ENCODE measurements at places on chromosomes 1 and 21. TPM values are rescaled to one million over a fixed set of nuclear protein-coding genes. Genes with fewer than 3 reads are reported as not detected.

ATP1A2 gene
- 124 TPM for total RNA-seq

RHOU gene
- 45.1 TPM for total RNA-seq

CLDN8 gene
- 61.9 TPM for total RNA-seq

VAMP3 gene
- total RNA-seq = 91.6 TPM

MYOG gene
- not detected for total RNA-seq

ALG14 gene
- total RNA-seq = 16.8 TPM

SLC45A3 gene
- 18.8 TPM for total RNA-seq

SLFNL1 gene
- total RNA-seq = 0.29 TPM

GPATCH4 gene
- total RNA-seq = 21.5 TPM

STIL gene
- 9.6 TPM for total RNA-seq

TFF2 gene
- total RNA-seq = not detected

RAB42 gene
- 3.5 TPM for total RNA-seq

SRSF11 gene
- total RNA-seq = 147 TPM

KRTAP12-2 gene
- total RNA-seq = not detected

MYBPH gene
- not detected for total RNA-seq

METTL25B gene
- total RNA-seq = 44.4 TPM

MEX3A gene
- total RNA-seq = 0.32 TPM
